ENCODE measurements at places on chromosomes 2 and 18.

DNA sequence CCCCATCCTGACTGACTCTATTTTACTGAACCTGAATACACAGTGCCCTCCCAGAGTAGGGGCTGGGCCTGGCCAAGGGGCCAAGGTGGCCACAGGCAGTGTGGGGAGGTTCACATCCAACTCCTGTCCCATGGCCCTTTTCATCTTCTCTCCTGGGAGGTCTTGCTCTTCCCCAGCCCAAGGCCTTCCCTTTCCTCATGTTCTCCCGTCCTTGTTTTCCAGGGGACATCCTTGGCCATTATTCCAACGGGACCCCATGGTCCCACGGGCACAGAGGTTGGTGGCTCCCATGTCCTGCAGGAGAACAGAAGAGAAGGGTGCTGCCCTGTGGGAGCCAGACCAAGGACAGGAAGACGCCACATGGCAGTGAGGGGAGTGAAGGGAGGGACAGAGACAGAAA, 10.4 kb downstream of the MALL start:
- DNase-seq: no peak

DNA sequence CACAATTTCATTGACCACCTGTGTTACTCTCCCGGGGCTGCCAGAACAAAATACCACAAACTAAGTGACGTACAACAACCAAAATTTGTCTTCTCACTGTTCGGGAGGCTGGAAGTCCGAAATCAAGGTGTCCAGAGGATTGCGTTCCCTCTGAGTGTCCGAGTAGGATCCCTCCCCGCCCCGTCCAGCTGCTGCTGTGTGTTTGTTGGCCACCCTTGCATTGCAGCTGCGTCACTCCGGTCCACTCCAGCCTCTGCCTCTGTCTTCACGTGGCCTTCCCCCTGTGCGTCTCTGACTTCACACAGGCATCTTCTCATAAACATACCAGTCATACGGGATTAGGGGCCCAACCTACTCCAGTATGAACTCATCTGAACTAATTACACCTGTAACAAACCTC, 251.8 kb upstream of the SMIM21 start:
- DNase-seq: no peak

DNA sequence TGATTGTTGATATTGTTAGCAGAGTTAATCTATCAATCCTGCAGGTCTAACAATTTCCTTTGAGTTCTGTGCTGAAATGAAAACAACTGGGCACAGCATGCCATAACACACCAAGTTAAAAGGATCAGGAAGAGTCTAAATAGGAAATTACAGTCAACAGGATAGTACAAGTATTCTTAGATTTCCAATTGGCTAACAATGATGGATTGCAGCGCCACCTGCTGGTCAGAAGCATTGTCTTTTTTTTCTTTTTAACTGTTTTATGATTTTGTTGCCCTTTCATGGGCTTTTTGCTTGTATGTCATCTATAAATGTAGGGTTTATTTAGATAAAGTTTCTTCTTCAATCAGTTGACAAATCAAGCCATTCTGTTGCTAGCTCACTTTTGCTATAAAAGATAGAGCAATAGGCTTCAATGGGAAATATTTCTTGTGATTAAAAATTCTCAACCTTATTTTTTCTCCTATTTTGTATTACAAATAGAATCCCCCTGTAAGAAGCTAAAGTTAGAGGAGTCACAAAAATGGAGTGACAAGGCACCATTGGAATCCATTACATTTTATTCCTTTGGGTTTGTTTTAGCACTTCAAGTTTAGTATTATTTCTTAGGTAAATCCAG, 40.8 kb upstream of the RPRM start:
- DNase-seq: no peak

DNA sequence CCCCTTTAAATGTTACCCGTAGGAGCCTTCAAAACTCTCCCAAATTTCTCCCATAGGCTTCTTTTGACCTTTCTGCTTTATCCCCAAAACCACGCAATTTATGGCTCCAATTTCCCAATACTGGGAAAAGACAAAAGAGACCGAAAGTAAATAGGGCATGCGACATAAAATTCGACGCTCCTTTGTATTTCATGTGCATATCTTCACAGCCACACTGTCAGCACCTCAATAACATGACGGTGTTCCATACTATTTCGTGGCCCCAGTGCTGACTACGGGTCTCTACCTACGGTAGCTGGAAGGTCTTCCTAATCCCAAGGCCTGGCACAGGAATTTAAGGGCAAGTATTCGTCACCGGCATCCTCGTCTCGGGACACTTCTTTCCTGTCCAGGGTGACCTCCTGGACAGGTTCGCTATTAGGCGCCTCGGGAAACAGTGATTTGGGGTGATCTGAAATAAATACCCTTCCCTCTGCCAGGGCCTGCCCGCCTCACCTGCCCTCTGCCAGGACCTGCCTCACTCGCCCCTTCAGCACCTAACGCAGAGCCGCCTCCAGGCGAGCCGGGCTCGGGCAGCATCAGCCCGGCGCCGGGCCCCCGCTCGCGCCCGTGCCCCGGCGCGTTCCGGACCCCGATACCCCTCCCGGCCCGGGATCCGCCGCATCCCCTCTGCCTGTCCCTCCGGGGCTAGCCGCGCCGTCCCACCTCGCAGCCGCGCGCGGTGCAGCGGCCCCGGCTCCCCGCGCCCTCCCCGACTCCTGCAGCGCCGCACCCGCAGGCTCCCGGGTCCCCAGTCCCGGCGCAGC, 680 bp downstream of the DTNB start:
- no peak for DNase-seq

DNA sequence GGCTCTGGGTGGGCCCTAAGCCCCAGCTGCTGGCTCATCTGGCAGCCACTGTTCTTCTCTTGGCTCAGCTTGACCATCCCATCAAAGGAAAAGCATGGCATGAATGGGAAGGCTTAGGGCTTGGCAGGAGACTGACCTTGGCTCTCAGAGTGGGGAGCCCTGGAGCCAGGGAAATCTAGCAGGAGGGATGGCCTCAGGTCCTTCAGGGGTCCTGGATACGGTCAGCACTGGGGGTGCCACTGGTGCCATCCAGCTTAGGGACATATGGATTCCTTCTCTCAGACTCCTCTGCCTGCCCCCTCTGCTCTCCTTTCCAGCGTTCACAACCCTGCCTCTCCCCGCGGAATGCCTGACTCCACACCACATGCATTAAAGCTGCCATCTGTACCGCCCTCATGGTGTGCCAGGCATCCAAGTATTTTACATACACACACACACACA, 165.5 kb upstream of the HAAO start:
- DNase-seq: no peak
